ENCODE measurements at places on chromosomes 1 and 21. TPM values are rescaled to one million over a fixed set of nuclear protein-coding genes. Genes with fewer than 3 reads are reported as not detected.

GRIK3 gene
- not detected for total RNA-seq

SLFNL1 gene
- total RNA-seq, result 0.66 TPM

RAD54L gene
- total RNA-seq, result 0.50 TPM

TLR5 gene
- not detected for total RNA-seq

ARHGEF16 gene
- not detected for total RNA-seq

KLHL12 gene
- total RNA-seq, result 47.0 TPM

RIPK4 gene
- total RNA-seq, result 0.15 TPM

FCAMR gene
- total RNA-seq, result not detected

MRAP gene
- total RNA-seq, result not detected

IQGAP3 gene
- total RNA-seq, result 50.3 TPM

CYP4Z1 gene
- not detected for total RNA-seq

TMPRSS2 gene
- total RNA-seq, result not detected

PTPN22 gene
- 1.2 TPM for total RNA-seq

RGS16 gene
- 0.66 TPM for total RNA-seq

All from smooth muscle cell of trachea (primary cell).